ENCODE measurements at places on chromosomes 3 and 15.

DNA sequence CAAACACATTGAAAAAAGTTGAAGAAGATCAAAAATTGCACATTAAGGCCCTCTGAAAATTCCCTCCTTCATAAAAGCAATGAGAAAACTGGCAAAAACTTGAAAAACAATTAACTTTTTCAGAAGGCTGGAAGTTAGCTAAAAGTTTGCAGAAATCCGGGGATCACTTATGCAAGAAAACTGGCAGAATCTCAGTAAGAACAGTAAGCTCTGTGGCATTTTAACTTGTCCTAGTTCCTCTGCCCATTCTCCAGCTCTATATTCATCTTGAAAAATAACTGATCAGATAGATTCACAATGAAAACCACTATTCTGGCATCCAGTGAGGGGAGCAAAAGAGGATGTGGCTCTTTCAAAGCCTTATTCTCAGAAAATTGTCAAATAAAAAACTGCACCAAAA lies 566.8 kb downstream of the NTRK3 start:
- no peak for DNase-seq

DNA sequence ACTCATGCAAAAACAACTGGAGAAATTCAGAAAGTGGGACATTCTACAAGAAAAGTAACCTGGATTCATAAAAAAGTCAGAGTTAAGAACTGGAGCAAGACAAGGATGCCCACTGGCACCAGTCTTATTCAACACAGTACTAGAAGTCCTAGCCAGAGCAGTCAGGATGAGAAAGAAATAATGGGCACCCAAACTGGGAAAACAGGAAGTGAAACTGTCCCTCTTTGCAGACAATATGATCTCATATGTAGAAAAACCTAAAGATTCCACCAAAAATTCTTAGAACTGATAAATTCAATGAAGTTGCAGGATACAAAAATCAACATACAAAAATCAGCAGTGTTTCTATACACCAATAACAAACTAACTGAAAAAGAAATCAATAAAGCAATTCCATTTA lies 37.4 kb downstream of the TXNRD3 start:
- no peak for DNase-seq

DNA sequence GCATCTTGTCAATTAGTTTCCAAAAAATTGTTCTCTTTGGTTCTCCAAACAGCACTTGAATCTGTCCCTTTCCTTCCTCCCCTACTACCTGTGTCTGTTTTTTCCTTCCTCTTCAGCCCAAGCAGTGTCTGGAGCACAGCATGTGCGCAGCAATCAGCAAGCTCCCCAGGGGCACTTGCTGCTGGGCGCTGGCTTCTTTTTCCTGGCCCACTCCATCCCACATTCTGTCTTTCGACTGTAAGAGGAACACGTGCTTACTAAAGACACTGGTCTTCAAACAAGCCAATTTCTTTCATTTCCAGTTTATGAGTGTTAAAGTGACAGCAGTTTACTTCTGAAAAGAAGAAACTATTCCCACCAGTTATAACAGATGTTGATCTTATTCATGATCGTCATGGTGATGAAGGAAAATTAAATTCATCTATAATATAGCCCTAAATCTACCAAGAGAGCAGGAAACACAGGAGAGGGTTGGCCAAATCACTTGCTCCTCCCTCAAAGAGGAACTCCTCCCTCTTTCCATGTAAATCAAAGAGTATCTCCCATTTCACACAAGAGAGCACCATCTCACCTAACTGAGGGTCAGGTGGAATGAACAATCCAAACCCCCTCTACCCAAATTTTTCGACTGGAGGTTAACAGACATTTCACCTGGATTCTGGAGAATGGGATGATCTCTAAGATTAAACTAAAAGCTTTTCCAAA lies 115.4 kb downstream of the IGF2BP2 start:
- no peak for DNase-seq

GRCh38 chr3:192577811-192578210 lies 149.5 kb downstream of the FGF12 start:
- DNase-seq, result no peak

GRCh38 chr3:24375947-24376384 lies 118.7 kb downstream of the THRB start:
- no peak for DNase-seq

DNA sequence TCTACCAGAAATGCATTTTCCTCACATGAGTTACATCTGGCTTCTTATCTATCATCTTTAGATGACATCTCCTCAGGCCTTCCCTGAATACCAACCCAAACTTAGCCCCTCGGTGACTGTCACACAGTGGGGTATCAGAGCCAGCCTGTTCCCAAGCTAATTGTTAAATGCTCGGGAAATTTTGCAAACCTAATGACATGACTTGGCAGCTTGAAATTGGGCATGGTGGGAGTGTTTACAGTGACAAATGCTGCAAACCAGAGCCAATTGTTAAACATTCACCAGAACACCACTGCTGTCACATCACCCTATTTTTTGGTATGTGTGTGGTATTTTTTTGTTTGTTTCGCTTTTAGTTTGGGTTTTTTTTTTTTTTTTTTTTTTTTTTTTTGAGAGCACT lies 130.8 kb downstream of the HCN4 start:
- DNase-seq, result no peak
